ENCODE measurements at places on chromosomes 2 and 18.

- DNase-seq, result peak; percentile 27
These were observed 837 bp upstream of the ACSL3 start for GRCh38 chr2:222859786-222860612.

GRCh38 chr18:70107091-70107490 is 98.4 kb downstream of the RTTN start:
- no peak for DNase-seq

GRCh38 chr18:79246309-79247108 is 149.2 kb upstream of the NFATC1 start:
- peak; percentile 67 for DNase-seq

DNA sequence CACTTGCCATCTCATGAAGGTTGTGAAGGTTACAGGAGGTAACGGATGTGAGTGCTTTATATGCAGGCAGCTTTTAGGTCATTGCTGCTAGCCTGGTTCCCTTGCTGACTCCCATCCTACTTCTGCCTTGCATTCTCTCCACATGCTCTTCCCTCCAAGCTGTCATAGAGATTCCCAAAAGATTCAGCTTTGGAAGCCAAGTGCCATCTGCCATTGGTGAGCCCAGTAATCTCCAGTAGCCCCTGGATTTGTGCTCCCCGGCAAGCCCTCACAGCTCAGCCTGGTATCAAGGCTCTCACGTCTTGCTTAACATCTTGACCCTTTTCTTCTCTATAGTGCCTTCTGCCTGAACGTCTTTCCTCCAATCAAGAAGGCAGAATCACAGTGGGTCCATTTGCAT is 61.6 kb downstream of the MYT1L start:
- DNase-seq, result no peak

DNA sequence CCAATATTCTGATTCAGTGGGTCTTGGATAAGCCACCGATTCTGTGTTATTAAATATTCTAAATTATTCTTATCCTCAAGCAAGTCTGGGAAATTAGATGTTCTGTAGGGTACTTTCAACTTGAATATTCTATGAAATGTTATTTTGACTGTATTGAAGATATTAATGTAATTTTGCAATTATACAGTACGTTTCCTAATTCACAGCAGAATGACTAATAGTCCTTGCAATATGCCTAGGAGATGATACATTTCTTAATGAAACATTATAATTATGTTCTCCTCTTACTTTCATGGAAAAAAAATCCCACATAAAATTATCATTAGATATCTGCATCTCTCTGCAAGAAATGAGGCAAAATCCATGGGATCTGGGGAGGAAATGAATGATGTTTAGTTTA is 46.2 kb upstream of the PLA2R1 start:
- no peak for DNase-seq

- no peak for DNase-seq
These were observed 102.8 kb upstream of the CYP1B1 start for GRCh38 chr2:38178556-38179419.

GRCh38 chr18:59502274-59503175 is 143.5 kb upstream of the LMAN1 start:
- no peak for DNase-seq

- peak; percentile 25 for DNase-seq
These were observed 961.3 kb upstream of the CELF4 start for GRCh38 chr18:38526922-38527321.

- DNase-seq, result no peak
These were observed 46.5 kb downstream of the THNSL2 start for GRCh38 chr2:88216641-88217040.

GRCh38 chr2:941871-942270 is 8.8 kb upstream of the SNTG2 start:
- no peak for DNase-seq

GRCh38 chr2:85800586-85800985 is 46.8 kb downstream of the ATOH8 start:
- no peak for DNase-seq

DNA sequence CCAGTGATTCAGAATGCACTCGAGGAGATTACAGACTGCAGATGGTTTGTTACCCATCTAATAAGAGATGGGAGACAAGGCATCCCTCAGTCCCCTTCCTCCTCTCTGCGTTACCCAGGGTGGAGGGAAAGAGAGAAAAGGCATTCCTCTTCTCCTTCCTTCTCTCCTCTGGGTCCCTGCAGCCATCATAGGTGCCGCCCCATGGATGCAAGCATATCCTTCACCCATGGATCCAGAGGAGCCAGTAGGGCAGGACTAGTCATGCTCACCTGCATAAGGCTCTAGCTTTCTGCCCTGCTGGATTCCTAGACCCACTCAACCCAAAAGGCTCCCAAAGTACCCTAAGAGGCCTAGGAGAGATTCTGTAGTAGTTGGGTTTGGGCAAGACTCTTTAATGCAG is 20.4 kb downstream of the CMPK2 start:
- DNase-seq, result no peak

- no peak for DNase-seq
These were observed 309.8 kb upstream of the SETBP1 start for GRCh38 chr18:44370861-44371260.

- no peak for DNase-seq
These were observed 14.1 kb downstream of the AGAP1 start for GRCh38 chr2:235507928-235508327.
